ENCODE measurements at places on chromosomes 16 and 17. TPM values are rescaled to one million over a fixed set of nuclear protein-coding genes. Genes with fewer than 3 reads are reported as not detected.
A peak's percentile ranks its signal among the peaks of the same experiment; 100 is the strongest.

DNA sequence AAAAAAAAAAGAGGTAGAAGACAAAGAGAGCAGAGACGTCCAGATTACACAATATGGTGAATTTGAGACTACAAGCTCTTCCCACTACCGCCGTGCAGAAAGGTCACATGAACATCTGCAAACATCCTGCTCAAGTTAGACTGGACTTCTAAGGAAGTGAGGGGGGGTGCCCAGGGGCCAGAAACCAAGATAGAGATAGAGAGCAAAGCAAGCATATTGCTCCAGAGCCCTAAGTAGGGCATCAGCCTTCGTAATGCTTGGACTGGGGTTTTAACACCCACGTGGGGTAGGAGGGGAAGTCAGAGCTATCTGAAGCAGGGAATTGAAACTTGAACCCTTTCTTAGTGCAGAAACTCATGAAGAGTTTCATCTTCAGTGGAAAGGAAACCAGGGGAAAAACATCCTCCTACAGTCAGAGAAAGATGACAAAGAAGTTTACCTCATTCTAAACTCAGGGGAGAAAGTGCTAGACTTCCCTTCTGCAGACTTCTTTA lies 8.7 kb downstream of the CLEC19A start:
- DNase-seq = peak; percentile 84

GRCh38 chr17:77704048-77704815 lies 254.3 kb upstream of the TNRC6C start:
- no peak for DNase-seq

DNA sequence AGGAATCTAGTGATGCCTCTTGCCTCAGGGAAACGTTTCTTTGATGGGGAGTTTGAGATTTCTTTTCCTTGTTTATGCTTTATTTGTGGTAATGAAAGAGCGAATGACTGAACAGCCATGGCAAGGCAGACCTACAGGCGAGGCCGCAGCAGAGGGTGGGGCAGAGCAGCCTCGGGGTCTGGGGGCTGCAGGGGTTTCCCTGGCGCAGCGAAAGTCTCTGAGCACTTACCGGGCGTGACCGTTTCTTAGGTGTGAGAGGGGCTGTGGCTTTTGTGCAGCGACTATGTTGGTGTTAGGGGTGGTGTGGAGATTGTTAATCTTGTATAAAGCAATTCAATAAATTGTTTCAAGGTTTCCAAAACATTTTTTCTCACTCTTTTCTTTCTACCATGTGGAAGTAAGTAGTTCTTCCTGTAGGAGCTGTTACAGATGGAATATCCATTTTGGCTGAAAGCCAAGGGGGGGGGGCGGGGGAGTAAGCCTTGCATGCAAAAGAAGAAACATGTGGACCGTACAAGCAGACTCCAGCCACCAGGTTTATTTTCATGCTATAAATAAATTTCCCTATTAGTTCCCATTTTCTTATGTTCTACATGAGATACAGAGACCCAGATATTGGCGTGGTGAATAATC lies 34.8 kb downstream of the UBN1 start:
- DNase-seq = no peak

- no peak for DNase-seq
Observed at GRCh38 chr16:19542138-19542821, 13.2 kb upstream of the VPS35L start.

Gene TSNAXIP1
- 0.13 TPM for total RNA-seq

Gene KRTAP9-2
- not detected for total RNA-seq

- peak; percentile 21 for DNase-seq
Observed at GRCh38 chr17:61822326-61823285, 40.7 kb downstream of the BRIP1 start.

Gene CRISPLD2
- total RNA-seq = 0.08 TPM

DNA sequence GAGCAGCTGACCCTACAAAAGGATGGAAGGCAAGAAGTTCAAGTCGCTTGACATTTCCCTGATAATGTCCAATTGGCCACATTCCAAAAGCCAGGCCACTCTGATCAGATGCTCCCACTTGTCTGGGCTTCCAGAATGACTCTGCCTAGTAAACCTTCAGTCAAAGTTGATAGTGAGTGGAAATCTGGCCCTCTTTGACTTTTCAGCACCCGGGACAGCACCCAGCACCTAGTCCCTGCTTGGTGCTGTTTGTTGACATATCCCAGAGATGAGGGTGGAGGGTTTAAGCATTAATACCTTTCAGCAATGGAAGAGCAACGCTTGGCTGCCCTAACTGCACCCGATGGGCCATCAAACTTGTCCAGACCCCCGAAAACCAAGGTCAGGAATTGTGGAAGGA lies 131.3 kb downstream of the AIPL1 start:
- no peak for DNase-seq

DNA sequence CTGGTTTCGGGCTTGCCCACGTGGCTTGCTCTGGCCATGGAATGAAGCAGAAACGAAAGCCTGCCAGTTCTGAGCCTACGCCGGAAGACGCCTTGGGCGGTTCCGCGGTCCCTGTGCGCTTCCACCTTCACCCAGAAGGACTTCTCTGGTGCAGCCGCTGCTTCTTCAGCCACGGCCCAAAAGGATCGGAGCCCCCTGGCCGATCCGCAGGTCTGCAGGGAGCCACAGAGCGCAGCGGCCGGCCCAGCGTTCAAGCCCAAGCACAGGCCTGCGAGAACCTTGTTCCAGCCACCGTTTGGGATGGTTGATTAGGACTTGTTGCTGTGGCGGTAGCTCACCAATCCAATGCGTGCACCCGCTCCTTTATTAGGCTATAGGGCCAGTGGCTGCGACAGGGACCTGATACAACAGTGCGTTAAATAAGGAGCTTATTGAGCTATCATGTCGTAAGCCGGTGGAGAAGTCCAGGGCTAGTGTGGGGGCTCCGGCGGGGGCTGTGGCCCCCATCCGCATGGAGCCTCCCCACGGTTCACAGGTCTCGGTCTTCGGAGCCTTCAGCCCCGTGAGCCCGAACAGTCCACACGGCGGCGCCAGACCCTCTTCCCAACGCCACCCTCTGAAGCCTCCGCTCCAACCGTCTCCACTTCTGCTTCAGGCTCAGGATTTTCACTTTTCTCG lies 10.2 kb upstream of the MPP2 start:
- DNase-seq = no peak

DNA sequence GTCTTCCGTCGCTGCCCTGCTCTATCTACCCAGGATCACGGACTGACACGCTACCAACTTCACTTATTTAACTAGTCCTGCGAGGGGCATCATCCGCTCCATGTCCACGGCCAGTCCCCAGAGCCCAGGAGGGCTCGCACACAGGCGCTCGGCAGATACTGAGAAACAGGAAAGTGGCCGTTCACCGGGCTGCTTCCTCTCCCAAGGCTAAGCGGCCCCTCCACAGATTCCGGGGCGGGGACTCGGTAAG lies 388 bp downstream of the OXLD1 start:
- DNase-seq = no peak

Gene ARL5C
- not detected for total RNA-seq

Gene CIBAR2
- total RNA-seq = not detected

DNA sequence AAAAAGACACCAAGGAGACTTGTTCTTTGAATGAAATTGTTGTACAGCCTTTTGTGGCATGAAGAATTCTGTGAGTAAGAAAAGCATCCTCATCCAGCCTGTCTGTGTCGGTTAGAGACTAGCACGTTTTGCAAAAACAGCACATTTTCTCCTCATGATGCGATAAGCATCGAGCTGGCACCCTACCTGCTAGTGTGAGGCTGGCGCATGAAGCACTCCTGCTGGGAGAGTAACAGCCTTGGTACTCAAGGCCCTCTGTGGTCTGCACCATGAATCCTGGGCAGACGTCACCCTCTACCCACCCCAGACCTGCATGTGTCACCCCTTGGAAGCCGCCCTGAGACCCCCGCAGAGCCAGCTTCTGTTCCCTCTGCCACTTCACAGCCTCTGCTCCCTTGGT lies 92.6 kb upstream of the TMEM132E start:
- DNase-seq = no peak

- no peak for DNase-seq
Observed at GRCh38 chr16:25613931-25614330, 77.8 kb upstream of the HS3ST4 start.

Gene SGF29
- 18.4 TPM for total RNA-seq

- DNase-seq = no peak
Observed at GRCh38 chr17:41284546-41284945, 9.0 kb downstream of the KRTAP9-7 start.

Gene OR3A3
- not detected for total RNA-seq

Gene TBC1D3G
- not detected for total RNA-seq

- DNase-seq = no peak
Observed at GRCh38 chr16:30470632-30470995, 1.9 kb upstream of the ITGAL start.

- DNase-seq = no peak
Observed at GRCh38 chr17:1034652-1035210, 37.8 kb downstream of the TIMM22 start.

DNA sequence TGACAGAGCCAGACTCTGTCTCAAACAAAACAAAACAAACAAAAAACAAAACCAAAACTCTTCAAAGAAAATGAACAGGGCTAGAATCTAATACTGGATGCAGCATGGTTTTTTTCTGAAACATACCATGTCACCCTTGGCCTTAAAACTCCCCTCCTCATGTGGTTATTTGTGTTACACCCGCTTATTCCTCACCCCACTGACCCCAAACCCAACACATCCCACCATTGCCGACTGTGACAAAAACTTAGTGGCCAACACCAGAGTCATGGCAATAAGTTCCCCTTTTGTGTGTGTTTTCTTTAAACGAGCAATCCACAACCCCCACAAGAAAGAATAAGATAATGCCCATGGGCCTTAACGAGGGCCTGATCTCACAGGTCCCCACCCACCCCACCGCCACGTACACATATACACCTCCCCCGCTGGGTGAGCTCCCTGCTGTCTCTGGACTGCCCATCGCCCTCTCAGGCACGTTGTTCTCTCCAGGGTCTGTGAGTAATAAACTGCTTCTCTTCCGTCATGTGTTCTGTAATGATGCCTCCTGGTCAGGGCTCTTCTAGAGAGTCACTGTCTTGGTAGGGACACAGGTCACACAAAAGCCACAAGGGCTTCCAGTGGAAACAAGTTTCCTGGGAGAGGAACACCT lies 16.8 kb upstream of the ENGASE start:
- DNase-seq = no peak

GRCh38 chr16:10847176-10847575 lies 28.6 kb upstream of the TVP23A start:
- DNase-seq = no peak

DNA sequence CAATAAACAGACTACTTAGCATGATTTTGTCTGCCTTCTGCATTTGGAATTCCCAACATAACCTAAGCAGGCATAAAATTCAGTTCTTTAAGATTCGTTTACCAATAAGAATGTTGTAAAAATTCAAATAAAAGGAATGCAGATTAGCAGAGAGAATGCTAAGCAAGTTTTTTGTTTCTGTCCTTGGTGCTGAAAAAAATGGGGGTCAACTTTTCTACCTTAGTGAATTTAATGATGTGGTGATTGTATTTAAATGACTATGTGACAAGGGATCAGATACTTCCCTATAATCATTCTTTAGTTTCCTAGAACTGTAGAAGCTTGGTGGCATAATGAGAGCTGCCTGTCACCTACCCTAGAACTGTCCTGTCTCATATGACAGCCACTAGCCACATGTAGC lies 159.5 kb downstream of the RBFOX1 start:
- DNase-seq = no peak

Gene ARHGDIG
- not detected for total RNA-seq

Gene C16orf74
- 12.8 TPM for total RNA-seq

GRCh38 chr16:17578981-17579874 lies 108.5 kb upstream of the XYLT1 start:
- peak; percentile 28 for DNase-seq

- no peak for DNase-seq
Observed at GRCh38 chr16:23692190-23692837, 13.6 kb downstream of the PLK1 start.

GRCh38 chr17:61656721-61657217 lies 65.8 kb upstream of the NACA2 start:
- DNase-seq = no peak

- no peak for DNase-seq
Observed at GRCh38 chr16:4593086-4593485, 21.6 kb downstream of the UBALD1 start.

Gene FOXN1
- total RNA-seq = not detected

GRCh38 chr16:85750146-85750826 lies 610 bp downstream of the C16orf74 start:
- DNase-seq = no peak

Gene KRT28
- total RNA-seq = not detected

Gene NECAB2
- total RNA-seq = not detected

- DNase-seq = no peak
Observed at GRCh38 chr17:51585514-51586104, 325.3 kb downstream of the UTP18 start.

Gene IGF2BP1
- 2.4 TPM for total RNA-seq

DNA sequence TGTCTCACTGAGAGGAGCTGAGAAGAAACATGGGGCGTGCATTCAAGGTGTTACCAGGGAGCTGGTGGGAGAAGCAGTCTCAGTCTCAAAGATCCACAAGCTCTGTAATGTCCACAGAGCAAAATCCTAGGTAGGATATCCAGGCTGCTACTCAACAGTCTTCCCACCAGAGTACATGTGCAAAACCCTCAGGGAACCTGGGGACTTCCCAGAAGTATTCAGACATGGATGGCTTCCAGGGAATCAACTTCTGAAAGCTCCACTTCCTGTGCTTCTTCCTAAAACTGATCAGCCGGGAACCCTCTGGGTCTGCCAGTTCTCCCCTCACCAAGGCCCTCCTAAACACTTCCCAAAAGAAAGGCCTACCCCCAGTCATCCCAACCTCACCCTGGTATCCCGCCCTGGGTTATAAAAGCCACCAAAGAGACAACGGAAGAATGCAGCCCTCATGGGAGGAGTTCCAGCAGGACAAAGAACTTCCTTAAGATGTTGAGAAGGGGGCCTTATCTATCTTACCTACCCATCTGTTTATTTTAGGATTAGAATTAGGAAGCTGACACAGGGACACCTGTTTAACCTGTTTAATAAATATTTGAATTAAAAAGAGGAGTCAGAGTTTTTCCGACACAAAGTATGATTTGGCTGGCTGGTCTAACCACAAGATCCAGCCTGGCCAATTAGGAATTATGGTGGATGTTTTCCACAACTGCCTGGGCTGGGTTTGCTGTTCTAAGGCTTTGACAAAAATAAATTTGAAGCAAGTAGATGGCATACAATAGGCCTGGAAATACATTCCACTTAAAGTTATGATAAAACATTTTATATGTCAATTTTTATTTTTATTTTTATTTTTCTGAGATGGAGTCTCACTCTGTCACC lies 37.0 kb downstream of the CUEDC1 start:
- no peak for DNase-seq

DNA sequence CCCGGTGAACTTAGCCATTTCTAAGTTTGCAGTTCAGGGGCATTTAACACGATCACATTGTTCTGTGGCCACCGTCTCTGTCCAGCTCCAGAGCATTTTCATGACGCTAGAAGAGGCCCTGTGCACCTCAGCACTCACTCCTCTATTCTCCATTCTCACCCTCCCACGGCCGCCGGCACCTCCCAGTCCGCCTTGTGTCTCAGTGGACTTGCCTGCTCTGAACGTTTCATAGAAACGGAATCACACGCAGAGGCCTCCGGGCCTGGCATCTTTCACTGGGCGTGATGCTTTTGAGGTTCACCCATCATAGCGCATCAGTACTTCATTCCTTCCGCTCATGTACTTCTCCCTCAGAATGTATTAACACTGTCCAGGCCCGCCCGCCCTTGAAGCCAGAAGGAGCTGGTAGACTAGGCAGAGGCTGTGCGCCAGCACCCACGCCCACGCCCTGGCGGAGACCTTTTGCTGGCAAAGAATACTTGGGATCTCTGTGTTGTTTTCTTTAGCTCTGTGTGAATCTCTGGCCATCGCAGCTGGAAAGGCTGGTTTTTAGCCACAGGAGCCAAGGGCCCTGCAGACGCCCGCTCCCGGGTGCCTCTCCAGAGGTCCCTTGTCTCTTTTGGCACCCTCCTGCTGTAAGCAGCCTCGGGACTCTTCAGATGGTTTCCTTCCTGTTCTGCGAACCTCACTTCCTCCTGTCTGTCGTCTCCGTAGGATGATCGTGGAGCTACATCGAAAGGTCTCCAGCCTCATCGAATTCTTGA lies 23.4 kb upstream of the JPT2 start:
- no peak for DNase-seq
